Smooth muscle cell of bladder (primary cell): ENCODE measurements at places on chromosomes 2 and 18. TPM values are rescaled to one million over a fixed set of nuclear protein-coding genes. Genes with fewer than 3 reads are reported as not detected.

RFTN2 gene
- 6.9 and 10.5 TPM in 2 replicates for total RNA-seq

CEBPZOS gene
- total RNA-seq = 9.1 and 9.4 TPM in 2 replicates

PJVK gene
- 1.8 and 2.1 TPM in 2 replicates for total RNA-seq

RIT2 gene
- not detected in 2 replicates for total RNA-seq

HNMT gene
- total RNA-seq = 84.5 and 172 TPM in 2 replicates
